ENCODE measurements at places on chromosomes 11 and 22.
A peak's percentile ranks its signal among the peaks of the same experiment; 100 is the strongest.

DNA sequence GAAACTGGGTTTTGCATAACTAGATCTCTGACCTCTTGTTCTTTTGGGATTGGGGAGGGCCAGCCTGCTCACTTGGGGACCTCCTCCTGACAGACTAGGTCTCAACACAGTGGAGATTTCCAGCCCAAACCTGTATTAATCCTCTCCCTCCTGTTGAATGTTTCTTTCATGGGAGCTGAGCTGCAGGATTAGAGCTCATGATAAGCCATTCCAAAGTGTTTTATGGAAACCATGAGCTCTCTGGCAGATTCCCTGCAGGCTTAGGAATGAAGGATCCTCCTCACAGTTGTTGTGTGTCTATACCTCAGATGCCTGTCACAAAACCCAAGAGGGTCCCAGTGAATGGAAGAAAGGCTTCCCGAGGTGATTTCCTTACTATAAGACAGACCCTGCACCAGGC is 248.4 kb upstream of the B3GAT1 start:
- DNase-seq, result no peak

DNA sequence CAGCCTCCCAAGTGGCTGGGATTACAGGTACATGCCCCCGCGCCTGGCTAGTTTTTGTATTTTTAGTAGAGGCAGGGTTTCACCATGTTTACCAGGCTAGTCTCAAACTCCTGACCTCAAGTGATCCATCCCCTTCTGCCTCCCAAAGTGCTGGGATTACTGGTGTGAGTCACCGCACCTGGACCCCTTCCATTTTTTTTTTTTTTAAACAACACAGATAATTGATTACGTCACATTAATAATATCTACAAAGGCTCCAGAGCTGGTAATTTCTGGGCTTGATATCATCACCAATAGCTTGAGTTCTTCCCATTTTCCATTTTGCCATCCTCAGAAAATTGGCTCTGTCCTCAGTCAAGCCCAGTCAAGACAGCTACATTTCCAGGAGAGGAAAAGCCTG is 7.2 kb downstream of the TTLL1 start:
- no peak for DNase-seq

DNA sequence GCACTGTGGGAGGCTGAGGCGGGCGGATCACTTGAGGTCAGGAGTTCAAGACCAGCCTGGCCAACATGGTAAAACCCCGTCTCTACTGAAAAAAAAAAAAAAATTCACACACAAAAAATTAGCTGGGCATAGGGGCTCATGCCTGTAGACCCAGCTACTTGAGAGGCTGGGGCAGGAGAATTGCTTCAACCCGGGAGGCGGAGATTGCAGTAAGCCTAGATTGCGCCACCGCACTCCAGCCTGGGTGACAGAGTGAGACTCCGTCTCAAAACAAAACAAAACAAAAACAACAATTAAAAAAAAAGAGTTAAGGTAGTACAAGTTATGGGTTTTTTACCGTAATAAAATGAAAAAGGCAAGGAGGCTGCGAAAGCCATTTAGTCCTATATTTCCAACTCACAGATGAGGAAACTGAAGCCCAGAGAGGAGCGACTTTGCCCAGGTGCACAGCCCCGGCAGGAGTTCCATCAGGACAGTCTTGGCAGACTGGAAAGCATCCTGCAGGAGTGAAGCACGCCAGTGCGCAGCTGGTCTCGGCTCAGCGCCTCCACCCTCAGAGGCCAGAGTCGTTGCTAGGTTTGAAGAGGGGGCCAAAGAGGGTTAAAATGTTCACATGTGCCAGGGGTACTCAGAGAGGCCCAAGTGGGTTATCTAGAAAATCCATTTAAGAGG is 3.8 kb upstream of the FADS3 start:
- DNase-seq, result no peak

- no peak for DNase-seq
Measured at GRCh38 chr11:107006076-107006833, 12.0 kb downstream of the GUCY1A2 start.

DNA sequence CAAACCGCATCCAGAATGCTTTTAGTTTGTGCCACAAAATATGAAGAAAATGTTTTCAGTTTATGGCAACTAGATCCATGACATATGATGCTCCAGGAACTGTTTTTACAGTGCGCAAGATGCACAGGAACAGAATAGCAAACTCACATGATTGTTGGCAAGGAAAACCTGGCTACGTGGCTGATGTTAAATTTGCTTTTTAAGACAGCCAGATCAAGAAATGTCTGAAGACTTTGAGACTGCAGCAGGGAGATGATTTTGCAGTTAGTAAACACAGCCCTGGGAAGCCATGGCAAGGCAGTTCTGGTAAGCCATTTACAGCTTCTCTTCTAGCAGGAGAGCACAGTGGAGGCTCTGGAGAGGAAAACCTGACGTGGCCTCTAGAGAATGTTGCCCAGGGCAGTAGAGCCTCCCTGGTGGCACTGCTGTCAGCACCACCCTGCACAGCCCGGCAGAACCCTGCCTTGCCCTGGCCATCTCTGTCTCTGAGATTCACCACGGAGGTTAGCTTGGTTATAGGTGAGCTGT is 69.8 kb upstream of the TNRC6B start:
- DNase-seq, result no peak

- no peak for DNase-seq
Measured at GRCh38 chr11:102653744-102654291, 28.7 kb upstream of the MMP20 start.

DNA sequence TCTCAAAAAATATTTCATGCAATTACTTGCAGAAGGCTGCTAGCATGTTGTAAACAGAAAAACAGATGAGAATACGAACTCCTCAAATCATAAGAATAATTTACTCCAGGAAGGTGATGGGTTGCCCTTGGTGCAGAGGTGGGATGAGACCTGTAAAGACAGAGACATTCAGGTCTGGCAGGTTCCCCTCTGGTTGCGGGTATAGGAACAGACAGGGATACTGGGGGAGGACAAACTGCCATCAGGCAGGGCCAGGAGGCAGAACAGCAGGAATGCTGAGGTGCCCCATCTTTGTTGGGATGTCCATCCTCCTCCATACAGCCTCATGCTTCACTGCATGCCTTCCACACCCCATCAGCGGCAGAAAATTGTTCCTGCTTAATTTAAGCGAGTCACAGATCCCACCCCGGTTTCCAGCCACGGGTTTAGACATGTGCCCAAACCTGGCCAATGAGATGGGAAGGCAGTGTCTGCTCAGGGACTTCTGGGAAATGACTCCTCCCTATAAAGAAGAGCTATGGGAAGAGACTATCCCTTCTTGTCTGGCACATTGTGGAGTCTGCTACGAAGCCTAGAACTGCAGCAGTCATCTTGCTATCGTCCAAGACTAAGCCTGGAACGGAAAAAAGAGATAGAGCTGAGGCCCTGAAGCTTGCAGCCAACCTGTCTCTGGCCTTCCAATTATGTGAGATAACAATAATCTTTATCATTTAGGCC is 23.1 kb upstream of the IRAG1 start:
- DNase-seq, result no peak

DNA sequence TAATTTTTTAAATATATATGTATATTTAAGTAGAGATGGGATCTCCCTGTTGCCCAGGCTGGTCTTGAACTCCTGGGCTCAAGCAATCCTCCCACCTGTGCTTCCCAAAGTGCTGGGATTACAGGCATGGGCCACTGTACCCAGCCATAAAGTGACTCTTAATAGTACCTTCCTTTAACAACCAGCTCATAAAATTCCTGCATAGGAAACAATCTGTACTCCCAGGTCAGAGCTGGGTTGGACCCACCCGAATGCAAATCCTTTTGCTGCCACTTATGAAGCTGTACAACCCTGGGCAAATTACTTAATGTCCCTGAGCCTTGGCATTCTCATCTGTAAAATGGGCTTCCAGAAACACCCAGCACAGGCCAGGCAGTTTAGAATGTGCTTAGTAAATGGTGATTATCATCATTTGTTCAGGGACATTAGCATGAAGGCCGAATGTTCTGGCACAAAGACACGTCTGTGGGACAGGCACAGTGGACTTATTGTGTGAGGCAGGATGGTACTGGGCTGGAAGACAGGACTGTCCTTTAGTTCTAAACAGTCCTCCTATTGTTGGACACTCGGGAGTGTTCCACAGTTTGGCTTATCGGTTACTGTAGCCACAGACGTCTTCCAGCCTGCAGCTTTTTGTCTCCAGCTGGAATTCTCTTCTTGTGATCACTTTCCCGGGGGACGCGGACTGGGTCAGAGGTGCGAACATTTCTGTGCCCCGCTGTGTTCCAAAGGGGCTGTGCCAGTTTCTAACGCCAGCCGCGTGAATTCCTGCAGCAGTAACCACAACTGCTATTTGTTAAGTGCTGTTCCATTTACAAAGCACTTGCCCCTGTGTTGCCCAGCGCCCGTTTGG is 6.0 kb downstream of the PDXP start:
- DNase-seq, result no peak

DNA sequence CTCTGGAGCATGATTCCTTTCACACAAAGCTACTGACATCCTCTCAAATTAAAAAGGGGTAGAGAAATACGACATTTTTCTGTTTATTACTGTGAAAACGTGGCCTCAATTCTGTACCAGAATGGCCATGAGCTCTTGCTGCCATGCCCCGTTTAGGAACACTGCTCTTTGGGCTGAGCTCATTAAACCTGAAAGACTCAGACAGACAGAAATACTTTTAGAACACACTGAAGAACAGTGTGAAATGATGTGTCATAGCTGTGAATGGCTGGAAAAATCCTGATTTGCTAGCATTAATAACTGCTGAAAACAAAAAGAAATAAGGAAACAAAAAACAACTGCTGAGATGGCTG is 32.2 kb upstream of the TMEM135 start:
- DNase-seq, result no peak

GRCh38 chr22:30705710-30706651 is 11.3 kb downstream of the OSBP2 start:
- DNase-seq, result peak; percentile 29

DNA sequence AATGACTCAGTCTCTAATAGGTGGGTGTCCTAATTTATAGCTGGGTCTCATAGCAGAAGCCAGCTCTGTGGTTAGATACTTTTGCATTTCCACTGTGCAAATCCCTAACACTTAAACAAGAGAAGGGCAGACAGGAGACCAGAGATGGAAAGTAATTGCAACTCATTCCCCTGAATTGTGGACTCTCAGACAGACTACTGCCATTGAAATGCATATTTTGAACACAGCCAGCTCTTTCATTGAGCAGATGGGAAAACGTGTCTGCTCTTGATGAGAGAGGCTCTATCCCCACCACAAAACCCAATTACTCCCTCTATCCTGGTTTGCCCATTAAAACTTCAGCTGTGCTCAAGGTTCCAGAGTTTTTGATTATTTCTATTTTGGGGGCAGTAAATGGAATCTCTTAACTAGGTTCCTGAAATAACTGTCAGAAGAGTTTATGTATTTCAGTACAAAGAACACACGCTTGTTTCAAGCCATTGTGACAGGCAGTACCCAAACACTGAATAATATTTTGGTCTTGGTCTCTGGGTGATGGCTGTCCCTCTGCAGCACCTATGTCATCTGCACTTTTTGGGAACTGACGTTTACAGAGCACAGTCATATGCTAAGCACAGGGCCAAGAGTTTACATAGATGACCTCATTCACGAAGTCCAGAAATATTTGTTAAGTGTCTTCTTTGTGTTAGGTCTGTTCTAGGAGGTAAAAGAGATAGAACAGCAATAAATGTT is 41.7 kb downstream of the FAM227A start:
- no peak for DNase-seq

DNA sequence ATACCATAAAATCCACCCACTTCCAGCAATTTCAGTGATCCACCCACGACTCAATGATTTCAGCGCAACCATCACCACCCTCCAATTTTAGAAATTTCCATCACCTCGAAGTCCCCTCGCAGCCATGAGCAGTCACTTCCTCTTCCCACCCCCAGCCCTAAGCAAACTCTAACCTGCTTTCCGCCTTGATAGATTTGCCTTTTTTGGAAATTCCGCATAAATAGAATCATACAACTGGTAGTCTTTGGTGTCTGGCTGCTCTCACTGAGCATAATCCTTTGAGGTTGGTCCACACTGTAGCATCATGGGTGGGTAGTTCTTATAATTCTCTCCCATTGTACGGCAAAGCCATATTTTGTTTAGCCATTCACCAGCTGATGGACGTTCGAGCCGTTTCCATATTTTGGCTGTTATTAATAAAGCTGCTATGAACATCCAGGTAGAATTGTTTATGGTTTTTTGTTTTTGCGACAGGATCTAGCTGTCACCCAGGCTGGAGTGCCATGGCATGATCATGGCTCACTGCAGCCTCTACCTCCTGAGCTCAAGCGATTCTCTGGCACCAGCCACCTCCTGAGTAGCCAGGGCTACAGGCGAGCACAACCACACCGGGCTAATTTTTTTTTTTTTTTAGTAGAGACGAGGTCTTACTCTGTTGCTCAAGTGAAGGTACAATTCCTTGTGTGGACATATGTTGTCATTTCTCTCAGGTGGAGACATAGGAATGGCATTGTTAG is 16.0 kb downstream of the PIM3 start:
- DNase-seq, result peak; percentile 7

- DNase-seq, result peak; percentile 49
Measured at GRCh38 chr22:19520007-19520406, 4.2 kb downstream of the CLDN5 start.

DNA sequence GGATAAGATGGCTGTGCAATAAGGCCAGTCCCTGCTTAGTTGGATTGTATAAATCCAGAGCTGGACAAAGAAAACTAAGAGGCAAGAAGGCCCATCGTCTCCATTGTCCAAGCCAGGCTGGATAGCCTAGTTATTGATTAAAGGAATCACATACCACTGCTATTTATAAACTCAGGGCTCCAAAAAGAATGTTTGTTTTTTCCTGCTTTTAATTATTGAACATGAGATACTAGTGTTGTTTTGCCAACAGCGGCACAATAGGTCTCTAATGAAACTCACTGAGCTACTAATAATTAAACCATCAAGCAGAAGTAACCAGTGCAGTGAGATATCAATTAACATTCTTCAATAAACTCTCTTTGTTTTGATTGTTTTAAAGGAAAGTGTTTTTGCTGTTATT is 259.7 kb downstream of the INSC start:
- DNase-seq, result no peak

GRCh38 chr11:113831314-113831713 is 44.1 kb downstream of the USP28 start:
- no peak for DNase-seq

DNA sequence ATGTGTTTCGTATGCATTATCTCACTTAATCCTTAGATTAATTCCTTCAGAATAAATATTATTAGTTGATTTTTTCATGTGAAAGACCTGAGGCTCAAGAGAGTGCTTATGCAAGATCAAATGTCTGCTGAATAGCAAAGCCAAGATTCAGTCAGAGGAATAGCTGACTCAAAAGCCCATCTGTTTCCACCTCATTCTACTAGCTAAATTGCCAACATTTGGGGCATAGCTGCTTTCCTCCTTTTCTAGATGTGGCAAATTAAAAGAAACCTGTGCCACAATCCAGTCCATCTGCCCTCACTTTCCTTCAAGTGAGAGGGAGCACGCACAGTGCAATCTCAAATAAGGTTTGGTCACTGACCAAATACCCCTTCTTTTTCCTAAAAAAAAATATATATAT is 121.1 kb downstream of the PAX6 start:
- no peak for DNase-seq

Data from posterior cingulate gyrus (tissue), 11 donors.